Activated effector memory CD4-positive, alpha-beta T cell treated with anti-CD3 and anti-CD28 coated beads, Interleukin-2, amount 50 U/mL, for 16 hours (primary cell): ENCODE measurements at places on chromosomes 6 and 20.
A peak's percentile ranks its signal among the peaks of the same experiment; 100 is the strongest.

GRCh38 chr20:16821211-16822089, 73.3 kb downstream of the OTOR start:
- no peak for DNase-seq

DNA sequence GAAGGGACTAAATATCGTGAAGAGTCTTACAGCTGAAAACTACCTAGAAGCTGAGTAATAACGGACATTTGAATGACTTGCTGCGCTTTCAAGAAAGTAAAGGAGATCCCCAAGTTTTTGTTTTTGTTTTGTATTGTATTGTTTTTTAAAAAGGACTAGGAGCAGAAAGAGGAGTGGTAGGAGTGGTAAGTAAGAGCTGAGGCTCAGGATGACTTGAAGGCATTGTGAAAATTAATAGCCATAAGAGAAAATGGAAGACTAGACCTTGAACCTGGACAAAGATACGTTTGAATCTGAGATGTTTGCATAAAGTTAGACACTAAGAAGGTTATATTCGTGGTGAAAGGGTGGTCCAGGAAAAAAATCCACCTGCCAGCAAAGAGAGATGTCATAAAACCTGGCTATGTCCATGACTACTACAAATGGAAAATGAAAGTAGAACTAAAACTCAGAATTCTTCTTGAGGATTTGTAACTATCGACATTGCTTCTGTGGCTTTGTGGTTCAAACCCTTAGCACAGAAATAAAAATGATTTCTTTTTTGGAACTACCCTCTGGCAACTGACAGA, 824.8 kb upstream of the FLRT3 start:
- DNase-seq: no peak

GRCh38 chr20:36950414-36951197, 902 bp downstream of the SAMHD1 start:
- DNase-seq: no peak

DNA sequence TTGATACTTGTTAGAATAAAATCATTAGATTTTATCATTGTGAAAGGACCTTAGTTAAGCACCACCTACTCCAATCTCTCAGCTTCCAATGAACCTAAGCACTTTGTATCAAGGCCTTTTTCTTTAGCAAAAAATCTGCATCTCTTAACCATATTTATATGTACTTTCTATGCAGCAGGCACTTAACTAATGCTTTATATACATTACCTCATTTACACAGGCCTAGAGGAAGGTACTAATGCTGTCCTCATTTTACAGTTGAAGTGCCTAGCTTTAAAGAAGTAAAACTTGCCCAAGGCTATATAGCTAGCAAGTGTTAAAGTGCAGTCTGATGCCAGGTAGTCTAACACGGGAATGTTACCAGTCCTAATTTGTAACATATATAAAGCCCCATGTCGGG, 14.0 kb downstream of the MAP3K7 start:
- no peak for DNase-seq

DNA sequence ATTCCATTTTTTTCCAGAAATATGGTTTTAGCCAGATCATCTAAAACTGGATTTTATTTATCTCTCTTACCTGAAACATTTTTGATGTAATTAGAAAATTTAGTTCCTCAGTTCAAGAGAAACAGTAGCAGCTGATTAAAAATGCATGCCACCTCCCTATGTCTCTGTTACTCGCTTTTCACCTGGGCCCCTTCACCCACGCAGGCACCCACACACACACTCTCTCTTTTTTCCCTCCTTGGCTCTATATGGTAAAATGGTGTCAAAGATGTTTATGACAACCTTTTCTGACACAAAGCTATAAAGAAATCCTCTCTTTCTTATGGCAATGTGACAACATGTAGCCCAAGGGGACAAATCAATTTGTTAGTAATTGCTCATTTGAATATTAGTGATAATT, 5.8 kb upstream of the SGK1 start:
- no peak for DNase-seq

DNA sequence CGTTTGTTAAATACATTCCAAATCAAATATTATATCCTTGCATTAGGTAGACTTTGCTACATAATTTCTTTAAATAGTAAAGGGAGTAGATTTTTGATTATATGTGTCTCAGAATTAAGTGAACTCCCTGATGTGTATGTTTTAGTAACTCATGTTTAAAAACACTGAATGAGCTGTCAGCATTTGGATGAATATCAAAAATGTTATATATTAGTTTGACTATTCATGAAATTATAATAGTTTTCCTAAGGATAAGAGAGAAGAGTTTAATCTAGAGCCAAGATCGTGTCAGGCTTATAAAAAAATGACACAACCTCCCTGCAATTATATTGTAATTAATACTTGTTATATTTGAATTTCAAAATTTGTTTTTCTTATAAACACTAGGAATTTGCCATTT, 195.2 kb downstream of the COL19A1 start:
- no peak for DNase-seq

GRCh38 chr6:166541366-166541765, 45.1 kb downstream of the RAMACL start:
- DNase-seq: peak; percentile 69

DNA sequence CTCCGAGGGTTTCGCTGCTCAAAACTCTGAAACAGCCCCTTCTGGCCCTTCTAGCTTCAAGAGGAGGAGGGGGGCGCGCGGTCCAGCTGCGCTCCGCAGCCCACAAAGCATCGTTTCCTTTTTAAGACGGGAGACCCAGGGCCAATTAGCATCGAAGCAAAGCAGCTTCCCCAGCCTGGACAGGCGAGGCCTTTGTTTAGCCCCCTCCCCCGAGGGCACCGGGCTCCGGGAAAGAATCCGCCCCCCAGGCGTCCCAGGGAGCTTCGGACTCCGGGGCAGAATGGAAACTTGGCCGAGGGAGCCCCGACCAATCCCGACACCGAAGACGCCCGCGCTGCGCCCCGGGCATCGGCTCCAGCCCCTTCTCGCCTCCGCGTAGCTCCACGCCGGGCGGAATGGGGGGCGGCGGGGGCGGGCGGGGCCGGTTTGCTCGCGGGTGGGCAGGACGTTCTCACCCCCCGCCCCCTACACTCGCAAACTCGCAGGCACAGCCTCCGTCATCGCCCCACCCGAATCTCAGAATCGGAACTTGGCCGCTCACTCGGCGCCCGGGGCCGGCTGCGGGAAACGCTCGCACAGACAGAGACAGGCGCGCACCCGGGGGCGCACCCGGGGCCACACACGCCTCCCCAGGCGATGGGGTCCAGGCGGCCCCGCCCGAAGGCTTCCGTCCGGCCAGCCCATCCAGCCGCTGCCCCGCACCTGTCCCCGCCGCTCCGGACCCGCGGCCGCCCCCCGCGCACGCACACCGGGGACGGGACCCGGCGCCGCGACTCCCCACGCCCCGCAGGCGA, 628 bp downstream of the NKAIN4 start:
- no peak for DNase-seq

DNA sequence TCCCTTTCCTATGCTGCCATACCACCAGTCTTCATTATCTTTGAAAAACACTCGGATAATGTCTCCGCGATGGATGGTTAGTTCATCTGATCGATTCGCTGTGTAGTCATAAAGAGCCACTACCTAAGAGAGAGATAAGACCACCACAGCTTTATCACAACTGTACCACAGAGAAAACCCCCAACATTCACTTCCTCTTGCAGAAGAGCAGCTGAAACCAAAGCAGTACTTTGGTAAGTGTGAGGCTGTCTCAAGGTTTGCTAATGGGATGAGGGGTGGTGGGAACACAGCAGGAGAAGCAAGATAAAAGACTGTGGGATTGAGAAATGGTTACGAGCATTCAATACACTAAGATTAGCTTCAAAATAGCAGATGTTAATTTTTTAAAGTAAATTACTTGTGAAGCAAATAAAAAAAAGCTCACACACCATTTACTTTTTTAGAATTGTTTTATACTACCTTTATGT, 142.1 kb downstream of the MYB start:
- DNase-seq: no peak
